Mesenchymal stem cell (in vitro differentiated cells and primary cell): ENCODE measurements at places on chromosomes 1 and 21.

- peaks cover 6% of the 10 kb centered on the region for H3K4me1 ChIP-seq
- H3K27me3 ChIP-seq, result no peaks in the 10 kb centered on the region
- peaks cover 95% of the 10 kb centered on the region for H3K36me3 ChIP-seq
- H3K4me3 ChIP-seq, result no peak overlapping the region
- peak overlapping the region; percentile 52 for H3K27ac ChIP-seq
These were observed 132.8 kb downstream of the CLIC6 start for GRCh38 chr21:34801519-34802132.

DNA sequence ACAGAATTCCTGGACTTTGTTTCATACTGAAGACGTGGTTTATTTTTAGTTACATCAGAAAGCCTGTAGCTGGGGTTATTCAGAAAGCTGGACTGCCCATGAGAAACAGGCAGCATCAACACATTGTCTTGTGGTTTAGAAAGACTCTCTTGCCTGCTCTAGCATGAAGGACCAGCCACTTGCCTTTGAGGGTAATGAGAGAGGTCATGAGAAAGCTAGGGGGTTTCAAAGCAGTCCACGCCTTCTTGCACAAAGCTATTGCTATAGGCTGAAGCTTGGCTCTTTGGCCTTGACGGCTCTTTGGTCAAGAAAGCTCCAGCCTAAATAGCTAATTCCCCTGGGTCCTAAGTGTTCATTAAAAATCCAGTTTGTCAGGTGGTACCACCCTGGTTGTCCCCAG is 208.1 kb downstream of the PRDM2 start:
- no peak overlapping the region for H3K4me3 ChIP-seq
- no peaks in the 10 kb centered on the region for H3K4me1 ChIP-seq
- no peak for DNase-seq
- peaks cover 5% of the 10 kb centered on the region for H3K27me3 ChIP-seq
- no peak overlapping the region for H3K27ac ChIP-seq

DNA sequence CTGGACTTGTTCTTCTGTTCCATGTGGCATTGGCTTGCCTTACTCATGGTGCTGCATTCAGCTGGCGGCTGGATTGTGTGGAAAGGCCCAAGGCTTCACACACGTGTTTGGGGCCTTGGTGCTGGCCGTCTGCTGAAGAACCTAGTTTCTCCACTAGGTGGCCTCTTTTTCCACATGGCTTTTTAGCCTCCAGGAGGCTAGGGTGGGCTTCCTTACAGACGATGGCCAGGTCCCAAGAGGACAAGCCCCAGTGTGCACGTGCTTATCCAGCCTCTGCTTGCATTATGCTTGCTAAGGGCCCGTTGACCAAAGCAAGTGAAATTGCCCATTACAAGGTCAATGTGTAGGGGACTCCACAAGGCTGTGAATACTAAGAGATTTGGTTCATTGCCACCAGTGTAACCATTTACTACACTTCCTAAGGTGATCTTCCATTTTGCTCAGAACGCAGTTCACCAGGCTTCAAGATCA is 47.5 kb upstream of the FOXO6 start:
- peaks cover 7% of the 10 kb centered on the region for H3K27me3 ChIP-seq
- no peak overlapping the region for H3K4me3 ChIP-seq
- peak; percentile 26 for DNase-seq
- peaks cover 2% of the 10 kb centered on the region for H3K4me1 ChIP-seq

- H3K27ac ChIP-seq, result no peak overlapping the region
- no peaks in the 10 kb centered on the region for H3K27me3 ChIP-seq
- peaks cover 13% of the 10 kb centered on the region for H3K4me1 ChIP-seq
- DNase-seq, result no peak
These were observed 7.4 kb downstream of the ENTREP3 start for GRCh38 chr1:155247667-155248553.

- no peak overlapping the region for H3K27ac ChIP-seq
- DNase-seq, result no peak
- H3K4me3 ChIP-seq, result no peak overlapping the region
These were observed 15.1 kb upstream of the HEATR1 start for GRCh38 chr1:236619398-236619797.

- H3K4me1 ChIP-seq, result peaks cover 2% of the 10 kb centered on the region
- DNase-seq, result no peak
- no peak overlapping the region for H3K4me3 ChIP-seq
- no peak overlapping the region for H3K27ac ChIP-seq
- no peaks in the 10 kb centered on the region for H3K36me3 ChIP-seq
These were observed 153.3 kb upstream of the ERG start for GRCh38 chr21:38651570-38651969.

GRCh38 chr1:111204201-111204982 is 3.9 kb upstream of the DENND2D start:
- peaks cover 13% of the 10 kb centered on the region for H3K4me1 ChIP-seq
- no peaks in the 10 kb centered on the region for H3K36me3 ChIP-seq
- no peak overlapping the region for H3K27ac ChIP-seq
- peaks cover 22% of the 10 kb centered on the region for H3K27me3 ChIP-seq

DNA sequence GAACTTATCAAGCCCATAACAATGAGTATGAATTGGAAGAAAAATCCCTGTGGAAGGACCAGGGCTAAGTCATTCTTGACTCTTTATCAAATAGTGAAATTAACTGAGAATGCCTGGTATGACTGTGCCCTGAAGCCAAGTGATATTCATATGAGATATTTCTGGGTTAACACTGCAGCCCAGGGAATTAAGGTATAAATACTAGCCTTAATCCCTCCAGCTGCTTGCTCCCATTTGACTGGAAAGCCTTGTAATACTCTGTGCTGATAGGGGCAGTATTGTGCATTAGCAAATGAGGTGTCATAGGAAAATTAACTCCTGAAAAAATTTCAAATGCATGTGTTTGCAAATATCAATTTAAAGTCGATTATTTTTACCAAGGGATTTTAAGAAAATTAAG is 568.8 kb downstream of the LMO4 start:
- no peaks in the 10 kb centered on the region for H3K4me1 ChIP-seq
- H3K36me3 ChIP-seq, result no peaks in the 10 kb centered on the region
- H3K4me3 ChIP-seq, result no peak overlapping the region
- DNase-seq, result no peak
- H3K27ac ChIP-seq, result no peak overlapping the region
- no peaks in the 10 kb centered on the region for H3K27me3 ChIP-seq

GRCh38 chr21:45861156-45861870 is 120.3 kb upstream of the COL6A1 start:
- peaks cover 13% of the 10 kb centered on the region for H3K36me3 ChIP-seq
- no peak for DNase-seq
- peaks cover 29% of the 10 kb centered on the region for H3K4me1 ChIP-seq
- no peak overlapping the region for H3K27ac ChIP-seq
- H3K4me3 ChIP-seq, result no peak overlapping the region

DNA sequence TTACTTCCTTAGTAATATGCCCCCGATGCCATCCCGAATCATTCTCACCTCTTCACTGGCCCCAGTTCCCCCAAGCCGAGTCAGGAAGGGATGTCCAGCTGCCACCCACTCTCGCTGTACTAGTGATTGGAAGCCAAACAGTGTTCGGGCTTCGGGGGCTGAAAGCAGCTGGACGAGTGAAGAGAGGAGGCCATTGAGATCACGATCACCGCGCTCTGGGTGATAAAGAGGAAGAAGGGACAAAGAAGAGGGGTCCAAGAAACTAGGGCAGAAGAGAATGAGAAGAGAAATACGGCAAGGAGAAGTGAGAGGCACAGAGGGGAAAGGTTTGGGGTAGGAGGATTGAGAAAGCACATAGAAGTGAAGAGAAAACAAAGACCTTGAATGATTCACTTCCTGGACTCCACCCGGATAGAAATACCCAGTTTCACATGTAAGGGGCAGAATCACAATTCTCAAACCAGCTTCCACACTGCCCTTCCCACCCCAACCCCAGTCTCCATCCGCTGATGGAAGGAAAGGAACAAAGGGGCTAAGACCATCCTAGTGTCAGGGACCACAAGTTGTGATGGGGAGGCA is 3.7 kb upstream of the SF3B4 start:
- H3K36me3 ChIP-seq, result peaks cover 40% of the 10 kb centered on the region
- H3K4me3 ChIP-seq, result no peak overlapping the region
- DNase-seq, result no peak

DNA sequence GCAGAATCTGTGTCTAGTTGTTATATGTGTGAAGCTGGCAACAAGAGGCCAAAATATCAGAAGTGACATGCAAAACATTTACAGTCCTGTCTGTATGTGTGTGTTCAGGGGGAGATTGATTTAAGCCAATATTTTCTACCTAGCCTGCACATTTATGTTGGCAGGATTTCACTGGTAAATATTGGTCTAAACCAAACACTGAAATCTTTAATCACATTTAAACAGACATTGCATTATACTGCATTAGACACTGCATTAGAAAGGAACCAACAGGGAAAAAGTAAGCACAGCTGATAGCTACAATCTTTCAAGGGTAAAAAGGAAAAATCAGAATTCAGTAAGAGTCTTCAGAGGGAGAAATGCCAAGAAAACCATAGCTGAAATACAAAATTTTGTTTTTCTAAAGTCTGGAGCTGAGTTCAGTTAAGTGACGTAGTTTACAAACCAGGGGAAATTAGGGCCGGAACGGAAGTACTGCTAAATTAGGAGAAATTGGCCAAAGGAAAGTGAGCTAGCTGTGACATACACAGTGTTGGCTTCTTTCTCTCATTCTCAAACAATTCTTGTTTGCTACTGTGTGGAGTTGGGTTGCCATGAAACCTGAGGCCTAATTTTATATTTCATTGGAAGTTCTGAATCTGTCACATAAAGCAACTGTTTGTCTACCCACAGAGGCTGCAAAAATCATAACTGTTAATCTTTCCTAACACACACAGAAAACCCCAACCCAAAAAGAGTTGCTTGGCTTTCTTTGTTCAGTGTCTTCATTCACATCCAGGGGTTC is 217.3 kb upstream of the SGIP1 start:
- no peak overlapping the region for H3K4me3 ChIP-seq
- H3K27ac ChIP-seq, result no peak overlapping the region
- H3K36me3 ChIP-seq, result no peaks in the 10 kb centered on the region
- no peaks in the 10 kb centered on the region for H3K27me3 ChIP-seq
- peaks cover 3% of the 10 kb centered on the region for H3K4me1 ChIP-seq
- no peak for DNase-seq

GRCh38 chr1:153520818-153521476 is 14.8 kb downstream of the S100A6 start:
- no peaks in the 10 kb centered on the region for H3K36me3 ChIP-seq
- H3K4me1 ChIP-seq, result peaks cover 2% of the 10 kb centered on the region
- H3K27me3 ChIP-seq, result no peaks in the 10 kb centered on the region
- H3K4me3 ChIP-seq, result no peak overlapping the region

DNA sequence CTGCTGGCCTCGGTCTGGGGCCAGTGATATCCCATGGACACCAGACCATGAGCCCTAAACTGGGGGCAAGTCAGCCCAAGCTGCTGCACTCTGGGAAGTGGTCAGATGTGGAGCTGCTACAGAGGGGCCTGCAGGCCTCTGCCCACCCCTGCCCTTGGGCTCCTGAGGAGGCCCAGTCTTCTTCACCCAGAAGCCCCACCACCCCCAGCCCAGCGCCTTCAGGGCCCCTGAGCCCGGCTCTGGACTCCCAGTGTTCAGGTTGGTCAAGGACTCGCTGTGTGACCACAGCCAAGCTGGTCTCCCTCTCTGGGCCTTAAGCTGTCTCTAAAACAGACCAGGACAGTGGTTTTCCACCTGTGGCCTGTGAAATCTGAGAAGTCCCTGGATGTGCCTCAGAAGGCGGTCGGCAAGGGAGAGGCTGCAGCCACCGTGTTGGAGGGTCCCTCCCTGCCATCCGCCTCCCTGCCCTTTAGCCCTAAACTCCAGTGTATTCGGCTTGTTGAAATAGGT is 79.7 kb upstream of the TMEM51 start:
- H3K27me3 ChIP-seq, result no peaks in the 10 kb centered on the region
- H3K36me3 ChIP-seq, result peaks cover 20% of the 10 kb centered on the region
- DNase-seq, result no peak

DNA sequence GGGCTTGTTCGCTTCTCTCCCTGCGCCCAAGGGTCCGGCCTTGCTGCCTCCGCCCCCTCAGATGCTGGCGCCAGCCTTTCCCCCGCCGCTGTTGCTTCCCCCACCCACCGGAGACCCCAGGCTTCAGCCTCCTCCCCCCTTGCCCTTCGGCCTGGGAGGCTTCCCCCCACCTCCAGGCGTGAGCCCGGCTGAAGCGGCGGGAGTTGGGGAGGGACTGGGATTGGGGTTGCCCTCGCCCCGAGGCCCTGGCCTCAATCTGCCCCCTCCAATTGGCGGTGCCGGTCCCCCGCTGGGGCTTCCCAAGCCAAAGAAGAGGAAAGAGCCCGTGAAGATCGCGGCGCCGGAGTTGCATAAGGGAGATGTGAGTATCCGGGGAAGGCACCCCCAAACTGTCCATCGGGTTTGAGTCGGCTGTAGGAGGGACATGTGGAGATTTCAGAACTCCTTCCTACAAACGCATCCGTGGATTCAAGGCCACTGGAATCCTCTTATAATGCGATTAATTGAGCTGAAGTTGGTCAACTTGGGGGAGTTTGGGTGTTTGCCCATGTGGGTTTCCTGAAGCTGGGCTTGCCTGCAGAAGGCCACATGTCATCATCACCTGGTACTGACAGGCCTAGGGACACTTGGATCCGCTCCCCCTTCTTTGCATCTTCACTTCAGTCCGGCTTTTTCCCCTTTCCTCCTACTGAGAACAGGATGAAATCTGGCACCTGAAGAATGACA is 707 bp downstream of the PRCC start:
- DNase-seq, result peak; percentile 41
- peaks cover 9% of the 10 kb centered on the region for H3K36me3 ChIP-seq
- H3K4me1 ChIP-seq, result peaks cover 7% of the 10 kb centered on the region
- peak overlapping the region; percentile 81 for H3K27ac ChIP-seq

DNA sequence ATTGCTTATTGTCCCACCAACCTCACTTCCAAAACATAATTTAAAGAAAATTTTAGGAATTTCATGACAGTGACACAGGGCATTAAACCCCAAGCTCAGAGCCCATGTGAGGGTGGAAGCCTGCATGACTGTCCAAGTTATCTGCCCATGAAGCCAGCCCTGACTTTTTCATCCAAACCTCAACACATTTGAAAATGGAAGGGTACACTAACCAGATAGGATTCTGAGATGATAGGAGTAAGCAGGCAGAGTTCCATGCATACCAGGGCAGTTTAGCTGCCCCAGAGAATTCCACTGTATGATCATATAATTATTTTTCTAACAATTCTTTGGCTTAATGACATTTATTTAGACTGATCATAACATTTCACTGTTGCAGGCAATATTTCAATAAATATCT is 986.0 kb downstream of the TTLL7 start:
- H3K4me1 ChIP-seq, result peaks cover 2% of the 10 kb centered on the region
- no peak overlapping the region for H3K27ac ChIP-seq
- DNase-seq, result no peak

GRCh38 chr1:211527888-211528287 is 35.9 kb upstream of the RD3 start:
- H3K27me3 ChIP-seq, result peaks cover 37% of the 10 kb centered on the region
- no peaks in the 10 kb centered on the region for H3K36me3 ChIP-seq
- no peak for DNase-seq
- no peak overlapping the region for H3K27ac ChIP-seq
- H3K4me3 ChIP-seq, result no peak overlapping the region
- peaks cover 10% of the 10 kb centered on the region for H3K4me1 ChIP-seq

- no peak overlapping the region for H3K4me3 ChIP-seq
- H3K4me1 ChIP-seq, result peaks cover 2% of the 10 kb centered on the region
- no peak overlapping the region for H3K27ac ChIP-seq
These were observed 32.9 kb downstream of the NIBAN1 start for GRCh38 chr1:184941410-184941733.

- DNase-seq, result no peak
- no peaks in the 10 kb centered on the region for H3K27me3 ChIP-seq
- H3K27ac ChIP-seq, result no peak overlapping the region
- H3K4me1 ChIP-seq, result no peaks in the 10 kb centered on the region
- no peak overlapping the region for H3K4me3 ChIP-seq
These were observed 153.3 kb upstream of the SGIP1 start for GRCh38 chr1:66380452-66381212.

GRCh38 chr21:45981151-45982091 is at the start of gene COL6A1:
TSS of gene COL6A1 (plus strand) at chr21:45981770. CDS start at chr21:45981851, 81 bp downstream.
- peaks cover 36% of the 10 kb centered on the region for H3K4me1 ChIP-seq
- peak within 1 kb of the TSS; percentile 86 for H3K27ac ChIP-seq
- peak within 1 kb of the TSS; percentile 96 for H3K4me3 ChIP-seq
- peak; percentile 95 for DNase-seq
- peaks cover 33% of the 10 kb centered on the region for H3K36me3 ChIP-seq
